ENCODE measurements at places on chromosomes 4 and X. TPM values are rescaled to one million over a fixed set of nuclear protein-coding genes. Genes with fewer than 3 reads are reported as not detected.

Gene TNMD
- total RNA-seq: not detected

Gene MMRN1
- total RNA-seq: not detected

Gene CENPVL2
- not detected for total RNA-seq

Gene HTRA3
- 7.3 TPM for total RNA-seq

Gene TLL1
- total RNA-seq: 0.22 TPM

Gene CD99L2
- 64.1 TPM for total RNA-seq
